Tracheal epithelial cell (primary cell): ENCODE measurements at places on chromosomes 1 and 21. TPM values are rescaled to one million over a fixed set of nuclear protein-coding genes. Genes with fewer than 3 reads are reported as not detected.

Gene NPL
- 2.8 and 2.9 TPM in 2 replicates for total RNA-seq

Gene IL20
- 0.72 TPM in 1 of 2 replicates, not detected in the other for total RNA-seq

Gene CIART
- total RNA-seq: 5.1 and 6.3 TPM in 2 replicates

Gene PAQR7
- total RNA-seq: 12.3 and 19.6 TPM in 2 replicates

Gene GPR161
- total RNA-seq: 9.4 and 20.5 TPM in 2 replicates

Gene CD1C
- total RNA-seq: not detected in 2 replicates
